B cell (primary cell): ENCODE measurements at places on chromosomes 1 and 21. TPM values are rescaled to one million over a fixed set of nuclear protein-coding genes. Genes with fewer than 3 reads are reported as not detected.

Gene GNAT2
- total RNA-seq = not detected in 2 replicates

Gene IVL
- not detected in 2 replicates for total RNA-seq

Gene SPRR2B
- not detected in 2 replicates for total RNA-seq

- no peak for DNase-seq
Observed at GRCh38 chr1:11027316-11027715, 14.9 kb downstream of the TARDBP start.

GRCh38 chr21:16713331-16714117, 799.3 kb upstream of the CXADR start:
- no peak for DNase-seq

GRCh38 chr1:104195395-104195794, 445.7 kb downstream of the AMY1C start:
- no peak for DNase-seq

DNA sequence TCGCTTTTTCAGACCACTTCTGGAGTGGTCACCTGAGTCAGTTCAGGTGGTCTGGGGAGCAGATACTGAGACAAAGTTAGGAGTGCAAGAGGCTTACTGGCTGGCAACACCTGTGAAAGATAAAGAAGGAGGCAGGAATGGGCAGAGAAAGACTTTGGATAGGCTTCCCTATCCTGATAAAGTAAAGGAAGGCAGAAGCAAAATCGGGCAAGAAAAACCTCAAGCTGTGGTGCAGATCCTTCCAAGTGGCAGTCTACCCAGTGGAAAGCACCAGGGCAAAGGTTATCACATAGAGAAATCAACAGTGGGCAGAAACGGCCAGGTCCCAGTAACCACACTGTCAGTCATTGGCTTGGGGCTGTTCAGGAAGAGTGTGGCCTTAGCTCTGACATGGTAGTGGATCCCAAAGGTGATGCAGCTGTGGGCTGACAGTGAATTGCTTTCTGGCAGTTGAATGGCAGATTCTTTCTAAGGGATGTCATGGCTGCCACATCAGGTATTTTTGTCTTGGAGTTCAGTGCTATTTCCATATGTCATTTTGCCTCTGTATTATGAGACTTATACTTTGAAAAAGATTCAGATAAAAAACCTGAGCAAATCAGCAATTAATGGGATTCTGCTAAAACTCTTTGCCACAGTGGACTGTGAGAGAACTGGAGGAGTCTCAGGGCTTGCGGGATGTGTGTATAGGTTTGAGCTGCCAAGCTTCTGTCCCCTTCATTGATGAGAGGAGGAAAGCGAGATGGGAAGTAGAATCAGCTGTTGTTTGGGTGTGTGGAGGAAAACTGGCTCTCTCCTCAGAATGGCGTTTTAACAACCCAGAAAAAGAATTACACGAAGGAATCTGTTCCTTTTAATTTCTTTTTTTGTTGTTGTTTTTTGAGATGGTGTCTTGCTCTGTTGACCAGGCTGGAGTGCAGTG, 8.1 kb upstream of the CGN start:
- no peak for DNase-seq

GRCh38 chr1:169110236-169110635, 3.7 kb downstream of the ATP1B1 start:
- DNase-seq = no peak

DNA sequence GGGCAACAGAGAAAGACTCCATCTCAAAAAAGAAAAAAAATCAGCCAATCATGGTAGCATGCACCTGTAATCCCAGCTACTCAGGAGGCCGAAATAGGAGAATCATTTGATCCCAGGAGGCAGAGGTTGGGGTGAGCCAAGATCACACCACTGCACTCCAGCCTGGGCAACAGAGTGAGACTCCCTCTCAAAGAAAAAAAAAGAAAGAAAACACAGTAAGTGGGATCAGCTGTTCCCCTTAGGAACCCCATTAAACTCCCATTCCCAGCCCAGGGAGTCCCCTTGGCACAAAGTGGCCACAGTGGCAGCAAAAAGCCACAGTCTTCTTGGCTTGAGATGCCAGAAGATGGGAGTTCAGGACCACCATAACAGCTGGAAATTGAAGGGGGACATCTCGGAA, 9.1 kb downstream of the TMEM50B start:
- no peak for DNase-seq
